ENCODE measurements at places on chromosomes 5 and 9.
A peak's percentile ranks its signal among the peaks of the same experiment; 100 is the strongest.

- no peak for DNase-seq
These were observed 14.0 kb downstream of the FAM13B start for GRCh38 chr5:138018849-138019248.

GRCh38 chr5:168375214-168375613 lies 83.8 kb downstream of the WWC1 start:
- DNase-seq, result no peak

DNA sequence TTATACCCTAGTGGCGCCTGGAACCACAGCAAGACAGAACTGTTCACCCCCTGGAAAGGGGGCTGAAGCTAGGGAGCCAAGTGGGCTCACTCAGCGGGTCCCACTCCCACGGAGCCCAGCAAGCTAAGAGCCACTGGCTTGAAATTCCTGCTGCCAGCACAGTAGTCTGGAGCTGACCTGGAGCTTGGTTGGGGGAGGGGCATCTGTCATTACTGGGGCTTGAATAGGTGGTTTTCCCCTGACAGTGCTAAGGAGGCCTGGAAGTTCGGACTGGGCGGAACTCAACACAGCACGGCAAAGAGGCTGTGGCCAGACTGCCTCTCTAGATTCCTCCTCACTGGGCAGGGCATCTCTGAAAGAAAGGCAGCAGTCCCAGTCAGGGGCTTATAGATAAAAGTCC lies 19.5 kb downstream of the BTNL3 start:
- DNase-seq, result no peak

DNA sequence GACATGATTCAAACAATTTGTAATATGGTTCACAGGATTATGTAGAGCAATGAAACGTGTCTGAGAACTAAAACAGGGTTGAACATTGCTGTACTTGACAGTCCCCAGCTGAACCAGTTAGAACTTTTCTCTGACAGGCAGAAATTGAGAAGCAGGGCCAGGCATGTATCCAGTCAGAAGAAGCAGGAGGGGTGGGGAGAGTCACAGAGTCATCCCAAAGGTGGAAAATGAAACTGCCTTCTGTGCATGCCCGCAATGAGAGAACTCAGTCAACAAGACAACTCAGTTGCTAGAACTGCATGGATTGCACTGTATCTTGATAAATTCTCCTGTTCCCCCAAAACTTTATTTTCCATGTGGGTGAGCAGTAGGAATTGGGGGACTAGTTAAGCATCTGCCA lies 72.9 kb upstream of the PRLR start:
- DNase-seq, result no peak

- no peak for DNase-seq
These were observed 31.8 kb downstream of the CCNJL start for GRCh38 chr5:160280384-160281095.

- no peak for DNase-seq
These were observed 15.2 kb upstream of the NR5A1 start for GRCh38 chr9:124522121-124523098.

DNA sequence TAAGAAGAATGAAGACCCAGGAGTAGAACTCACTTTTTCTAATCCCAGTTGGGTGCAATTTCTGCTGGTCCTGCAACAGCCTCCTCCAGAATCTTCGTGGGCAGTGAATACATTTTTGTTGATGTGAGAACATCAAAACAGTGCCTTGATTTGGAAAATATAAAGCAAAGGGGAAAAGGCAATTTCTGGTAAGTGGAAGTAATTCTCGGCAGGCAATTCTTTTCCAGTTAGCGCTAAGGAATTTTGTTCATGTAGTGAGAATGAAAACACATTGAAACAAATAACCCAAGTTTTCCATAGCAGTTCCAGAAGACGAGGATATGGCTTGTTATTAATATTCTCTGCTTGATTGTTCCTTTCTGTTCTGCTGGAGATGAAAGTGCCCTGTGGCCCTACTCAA lies 178.7 kb downstream of the SPATA31D1 start:
- DNase-seq, result no peak

DNA sequence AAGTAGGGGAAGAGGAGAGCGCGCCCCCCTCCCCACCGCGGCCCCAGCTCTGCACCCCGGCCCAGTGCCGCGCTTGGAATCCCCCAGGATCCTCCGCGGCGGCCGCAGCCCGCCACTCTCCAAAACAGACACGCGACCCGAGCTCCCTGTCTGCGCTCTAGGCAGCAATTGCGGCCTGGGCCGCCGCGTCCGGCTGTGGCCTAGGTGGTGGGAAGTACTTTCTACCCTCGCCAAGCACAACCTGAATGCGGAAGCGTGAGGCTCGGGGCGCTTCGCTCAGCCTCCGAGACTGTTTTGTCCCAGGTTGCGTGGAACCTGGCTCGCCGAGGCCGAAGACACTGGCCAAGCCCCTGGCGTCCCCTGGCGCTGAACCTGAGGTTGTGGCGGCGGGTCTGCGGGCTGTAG lies 3.3 kb upstream of the FOXB2 start:
- DNase-seq, result no peak

GRCh38 chr9:21684831-21685362 lies 117.5 kb upstream of the MTAP start:
- DNase-seq, result no peak

DNA sequence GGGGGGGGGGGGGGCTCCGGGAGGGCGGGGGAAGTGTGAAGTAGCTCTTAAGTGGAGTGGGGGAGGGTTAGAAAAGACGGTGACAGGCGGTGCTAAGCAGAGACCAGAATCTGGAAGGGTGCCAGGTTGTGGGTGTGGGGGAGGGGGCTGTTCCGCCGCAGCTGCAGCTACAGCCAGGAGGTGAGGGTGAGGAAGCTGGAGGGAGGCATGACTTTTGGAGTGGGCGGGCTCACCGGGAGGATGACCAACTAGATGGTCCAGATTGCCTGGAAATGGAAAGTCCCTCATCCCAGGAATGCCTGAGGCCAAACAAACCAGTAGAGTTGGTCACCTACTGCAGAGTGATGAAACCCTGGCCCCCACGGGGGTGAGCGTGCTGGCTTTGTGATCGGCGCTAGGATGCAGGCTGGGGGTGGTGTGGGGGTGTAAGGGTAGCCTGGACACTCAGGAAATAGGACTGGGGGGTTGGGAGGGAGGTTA lies 158.1 kb upstream of the SHB start:
- DNase-seq, result peak; percentile 53

- peak; percentile 43 for DNase-seq
These were observed 206.6 kb upstream of the RFX3 start for GRCh38 chr9:3732077-3733038.

- no peak for DNase-seq
These were observed 79.5 kb downstream of the RIC1 start for GRCh38 chr9:5708414-5708813.

DNA sequence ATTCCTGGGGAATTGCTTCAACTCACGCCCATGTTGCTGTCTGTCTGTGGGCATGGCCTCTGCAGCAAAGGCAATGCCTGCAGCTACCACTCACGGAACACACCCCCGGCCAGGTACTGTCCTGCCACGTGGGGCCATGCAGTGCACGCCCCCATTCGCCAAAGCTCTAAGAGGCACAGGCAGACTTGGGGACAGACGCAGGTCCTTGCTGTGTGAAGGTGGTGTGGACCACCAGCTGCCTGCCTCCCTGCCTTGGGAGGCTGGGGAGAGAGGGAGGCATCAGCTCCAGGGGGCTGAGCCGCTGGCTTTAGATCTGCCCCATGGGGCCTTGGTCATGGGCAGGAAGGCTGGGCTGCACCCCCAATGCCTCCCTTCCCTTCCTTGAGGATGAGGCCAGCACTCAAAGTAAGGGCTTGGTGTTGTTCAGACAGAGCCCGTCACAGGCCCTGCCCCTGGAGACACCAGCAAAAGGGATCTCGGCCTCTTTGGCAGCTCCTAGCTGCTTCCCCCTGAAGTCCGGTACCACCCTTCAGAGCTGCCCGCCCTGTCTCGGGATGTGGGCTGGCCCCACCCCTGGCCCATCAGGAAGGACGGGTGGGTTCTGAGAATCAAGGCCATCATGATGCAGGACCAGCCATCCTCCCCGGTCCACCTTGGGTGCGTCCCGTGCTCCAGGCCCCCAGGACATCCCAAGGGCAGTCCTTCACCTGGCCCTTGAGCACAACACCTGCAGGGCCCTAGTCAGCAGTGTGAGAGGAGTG lies 2.3 kb downstream of the GRIN1 start:
- no peak for DNase-seq

DNA sequence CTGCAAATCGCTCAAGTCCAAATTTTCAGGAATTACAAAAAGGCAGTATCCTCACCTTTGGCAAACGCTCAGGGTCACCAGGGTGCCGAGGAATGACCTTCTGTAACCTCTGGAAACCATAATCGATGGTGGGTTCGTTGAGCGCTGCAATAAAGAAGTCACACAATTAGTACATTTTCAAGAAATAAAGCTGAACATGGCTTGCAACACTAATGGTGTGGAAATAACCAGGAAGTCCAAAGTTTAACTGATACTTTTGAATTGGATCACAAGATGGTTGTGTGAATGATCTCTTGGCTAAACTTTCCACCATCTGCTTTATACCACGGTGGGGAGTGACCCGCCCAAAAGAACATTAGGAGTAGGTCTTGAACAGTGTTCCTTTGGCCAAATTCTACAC lies 368.7 kb downstream of the EBF1 start:
- DNase-seq, result no peak

- DNase-seq, result no peak
These were observed 70.0 kb downstream of the RGMB start for GRCh38 chr5:98843481-98843880.

DNA sequence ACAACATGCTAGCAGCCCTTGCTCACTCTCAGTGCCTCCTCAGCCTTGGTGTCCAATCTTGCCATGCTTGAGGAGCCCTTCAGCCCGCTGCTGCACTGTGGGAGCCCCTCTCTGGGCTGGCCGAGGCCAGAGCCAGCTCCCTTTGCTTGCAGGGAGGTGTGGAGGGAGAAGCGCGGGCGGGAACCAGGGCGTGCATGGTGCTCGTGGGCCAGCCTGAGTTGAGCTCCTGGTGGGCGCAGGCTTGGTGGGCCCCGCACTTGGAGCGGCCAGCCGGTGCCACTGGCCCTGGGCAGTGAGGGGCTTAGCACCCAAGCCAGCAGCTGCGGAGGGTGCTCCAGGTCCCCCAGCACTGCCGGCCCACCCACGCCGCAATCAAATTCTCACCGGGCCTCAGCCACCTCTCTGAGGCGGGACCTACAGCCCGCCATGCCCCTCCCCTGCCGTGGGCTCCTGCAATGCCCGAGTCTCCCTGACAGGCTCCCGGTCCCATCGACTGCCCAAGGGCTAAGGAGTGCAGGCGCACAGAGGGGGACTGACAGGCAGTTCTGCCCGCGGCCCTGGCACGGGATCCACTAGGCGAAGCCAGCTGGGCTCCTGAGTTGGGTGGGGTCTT lies 333.5 kb downstream of the KCNN2 start:
- DNase-seq, result no peak

DNA sequence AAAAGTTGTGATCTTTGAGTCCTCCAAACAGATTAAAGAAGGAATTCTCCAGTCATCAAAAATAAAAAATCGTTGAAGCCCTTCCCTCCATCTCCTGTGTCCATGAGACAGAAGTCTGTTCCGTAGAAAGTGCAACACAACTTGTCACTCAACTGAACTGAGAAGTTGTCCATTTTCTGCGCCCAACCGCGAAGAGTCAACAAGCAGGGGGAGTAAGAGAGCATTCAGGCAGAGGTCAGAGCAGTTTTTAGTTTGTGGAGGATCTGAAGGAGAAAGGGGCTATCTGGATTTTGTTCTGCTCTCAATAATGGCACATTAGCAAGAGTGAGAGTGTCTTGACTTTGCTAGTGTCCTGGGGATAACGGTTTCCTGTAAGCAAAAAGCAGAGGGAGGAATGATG lies 303.9 kb downstream of the ICE1 start:
- DNase-seq, result no peak

GRCh38 chr9:87035879-87036278 lies 88.6 kb upstream of the GAS1 start:
- no peak for DNase-seq

- DNase-seq, result no peak
These were observed 25.0 kb downstream of the MAST4 start for GRCh38 chr5:66621146-66621545.
